ENCODE measurements at places on chromosomes 6 and 20.

DNA sequence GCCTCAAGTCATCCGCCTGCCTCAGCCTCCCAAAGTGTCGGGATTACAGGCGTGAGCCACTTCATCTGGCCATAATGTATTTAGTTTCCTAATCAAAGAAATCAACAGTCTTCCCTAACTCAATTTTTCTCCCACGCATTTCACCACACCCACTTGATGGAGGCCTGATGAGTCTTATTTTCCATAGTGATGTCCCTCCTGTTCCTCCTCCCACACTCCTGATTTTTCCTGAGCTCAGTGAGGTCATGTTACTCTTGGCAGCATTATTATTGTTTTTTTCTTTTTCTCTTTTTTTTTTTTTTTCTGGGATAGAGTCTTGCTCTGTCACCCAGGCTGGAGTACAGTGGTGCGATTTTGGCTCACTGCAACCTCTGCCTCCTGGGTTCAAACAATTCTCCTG, 8.9 kb downstream of the ABRACL start:
- no peak for DNase-seq

GRCh38 chr6:119586250-119586882, 236.8 kb upstream of the MAN1A1 start:
- DNase-seq = no peak

GRCh38 chr20:57180387-57180786, 86.1 kb downstream of the BMP7 start:
- DNase-seq = no peak

- no peak for DNase-seq
Measured at GRCh38 chr6:31775184-31775583, 1.9 kb downstream of the VWA7 start.

- no peak for DNase-seq
Measured at GRCh38 chr6:156960525-156960924, 183.3 kb downstream of the ARID1B start.

GRCh38 chr6:10451394-10451793, 36.5 kb upstream of the TFAP2A start:
- no peak for DNase-seq

GRCh38 chr6:138235693-138236092, 17.4 kb upstream of the PBOV1 start:
- no peak for DNase-seq

DNA sequence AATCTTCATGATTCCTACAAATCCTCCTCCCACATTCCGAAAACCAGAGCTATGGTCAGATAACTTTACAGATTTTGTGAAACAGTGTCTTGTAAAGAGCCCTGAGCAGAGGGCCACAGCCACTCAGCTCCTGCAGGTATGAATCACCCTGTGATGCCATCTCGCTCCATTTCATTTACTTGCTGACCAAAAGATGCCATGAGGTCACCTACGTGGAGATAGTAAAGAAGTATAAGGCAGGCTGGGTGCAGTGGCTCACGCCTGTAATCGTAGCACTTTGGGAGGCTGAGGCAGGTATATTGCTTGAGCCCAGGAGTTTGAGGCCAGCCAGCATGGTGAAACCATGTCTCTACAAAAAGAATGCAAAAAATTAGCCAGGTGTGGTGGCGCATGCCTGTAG, 30.9 kb downstream of the STK4 start:
- DNase-seq = no peak

- no peak for DNase-seq
Measured at GRCh38 chr6:70413992-70414494, 735 bp downstream of the FAM135A start.

- DNase-seq = no peak
Measured at GRCh38 chr6:118771253-118771652, 119.9 kb upstream of the CEP85L start.

DNA sequence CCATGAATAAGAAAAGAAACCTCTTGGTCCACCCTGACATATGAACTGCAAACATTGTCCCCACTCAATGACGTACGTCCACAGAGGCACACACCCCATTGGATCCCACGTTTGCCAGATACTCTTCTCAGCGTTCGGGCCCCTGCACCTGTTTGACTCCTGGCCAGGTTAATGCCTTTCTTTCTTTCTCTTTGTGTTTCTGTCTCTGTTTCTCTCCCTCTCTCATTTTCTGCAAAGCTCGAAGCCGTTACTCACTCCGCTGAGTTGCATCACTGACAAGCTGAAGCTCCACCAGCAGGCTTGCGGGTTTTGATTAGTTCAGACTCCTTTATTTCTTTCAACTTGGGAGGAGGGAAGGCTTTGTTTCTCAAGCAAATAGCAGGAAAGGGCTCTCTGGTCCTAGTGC, 135.5 kb upstream of the SUPT3H start:
- no peak for DNase-seq

DNA sequence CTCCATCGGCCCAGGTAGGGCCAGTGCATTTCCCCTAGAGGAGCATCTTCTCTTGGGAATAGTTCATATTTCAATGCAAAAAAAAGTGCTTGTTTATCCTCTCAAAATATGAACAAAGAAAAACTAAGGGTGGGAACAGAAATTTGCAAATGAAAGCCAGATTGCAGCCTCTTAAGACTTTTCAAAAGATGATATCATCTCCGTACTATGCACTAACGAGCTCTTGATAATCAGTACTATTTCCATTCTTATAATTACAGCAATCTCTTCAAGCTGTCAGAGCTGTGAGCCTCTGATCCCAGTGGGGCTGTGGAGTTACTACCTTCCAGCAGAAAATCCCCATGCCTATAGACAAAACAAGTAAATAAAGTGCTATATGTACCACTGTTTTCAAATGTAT, 77.1 kb downstream of the SOD2 start:
- DNase-seq = no peak

DNA sequence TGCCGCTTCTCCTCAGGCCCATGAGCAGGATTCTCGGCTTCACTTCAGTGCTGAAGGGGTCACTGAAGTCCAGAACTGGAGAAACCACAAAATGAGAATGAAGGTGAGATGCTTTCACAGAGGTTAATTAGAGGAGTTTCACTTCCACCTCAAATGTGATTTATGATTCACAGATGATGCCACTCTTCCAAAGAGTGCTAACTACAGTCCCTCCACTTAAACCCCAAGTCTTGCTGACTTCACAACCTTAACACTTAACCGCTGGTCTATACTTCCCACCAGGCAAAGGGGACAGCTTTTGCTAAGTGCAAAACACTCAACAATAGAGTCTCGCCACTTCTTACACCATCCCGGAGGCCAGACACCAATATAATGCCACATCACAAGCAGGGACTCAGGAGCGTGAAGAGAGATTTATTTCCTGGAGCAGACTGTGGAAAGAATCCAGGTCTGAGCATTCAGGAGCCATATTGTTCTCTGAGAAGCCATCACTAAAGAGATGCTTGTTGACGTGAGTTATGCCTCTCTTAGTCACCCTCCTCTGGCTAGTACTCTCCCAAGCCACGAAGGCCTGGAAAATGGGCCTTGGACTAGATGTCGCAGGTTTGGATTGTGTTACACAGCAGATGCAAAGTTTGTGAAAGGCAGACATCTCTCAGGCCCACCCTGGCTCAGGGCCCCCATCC, 24.4 kb downstream of the RRAGD start:
- DNase-seq = no peak

- no peak for DNase-seq
Measured at GRCh38 chr6:146028851-146029572, at the start of gene GRM1. Gene GRM1, plus strand, starts transcription at chr6:146029062. Its CDS starts 456 bp downstream, at chr6:146029518.

- DNase-seq = no peak
Measured at GRCh38 chr6:135791441-135791840, 60.1 kb upstream of the PDE7B start.

DNA sequence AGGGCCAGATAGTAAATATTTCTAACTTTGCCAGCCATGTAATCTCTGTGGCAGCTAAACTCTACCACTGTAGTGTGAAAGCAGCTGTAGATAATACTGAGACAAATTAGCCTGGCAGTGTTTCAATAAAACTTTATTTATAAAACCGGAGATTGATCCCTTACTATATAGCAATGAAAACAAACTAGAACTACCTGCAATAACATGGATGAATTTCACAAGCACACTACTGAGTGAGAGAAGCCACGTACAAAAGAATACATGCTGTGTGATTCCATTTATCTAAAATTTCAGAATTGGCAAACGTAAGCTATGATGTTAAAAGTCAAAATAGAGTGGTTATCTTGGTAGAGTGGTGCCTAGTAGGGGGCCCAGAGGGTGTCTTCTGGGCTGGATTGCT, 198.7 kb upstream of the SGK1 start:
- no peak for DNase-seq

DNA sequence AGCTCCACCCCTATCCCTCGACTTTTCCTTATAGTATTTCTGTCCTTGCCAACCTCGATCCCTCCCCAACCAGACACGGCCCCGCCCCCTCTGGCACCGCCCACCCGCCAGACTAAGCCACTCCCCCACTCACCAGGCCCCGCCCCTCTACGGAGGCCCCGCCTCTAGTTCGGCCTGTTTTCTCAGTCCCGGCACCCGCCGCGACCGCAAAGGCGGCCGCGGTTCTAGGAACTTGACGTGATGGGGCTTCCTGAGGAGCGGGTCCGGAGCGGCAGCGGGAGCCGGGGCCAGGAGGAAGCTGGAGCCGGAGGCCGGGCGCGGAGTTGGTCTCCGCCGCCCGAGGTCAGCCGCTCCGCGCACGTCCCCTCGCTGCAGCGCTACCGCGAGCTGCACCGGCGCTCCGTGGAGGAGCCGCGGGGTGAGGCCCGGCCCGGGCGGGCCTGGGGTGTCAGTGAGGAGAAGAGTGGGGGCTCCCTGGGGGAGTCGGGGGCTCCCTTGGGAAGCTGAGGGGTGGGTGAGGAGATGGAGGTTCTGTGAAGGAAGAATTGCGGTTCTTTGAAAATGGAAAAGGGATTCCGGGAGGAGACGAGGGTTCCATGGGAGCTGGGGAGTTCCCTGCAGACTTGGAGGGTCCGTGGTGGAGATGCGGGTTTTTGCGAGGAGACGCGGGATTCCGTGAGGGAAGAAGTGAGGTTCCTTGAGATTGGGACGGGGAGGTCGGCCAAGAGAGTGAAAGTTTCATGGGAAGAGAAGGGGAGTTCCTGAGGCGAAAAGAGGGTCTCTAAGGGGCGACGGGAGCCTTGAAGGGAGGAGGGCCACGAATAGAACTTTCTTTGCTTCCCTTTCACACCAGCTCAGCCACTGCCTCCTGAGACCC, at the start of gene ACSS2:
ACSS2 (plus strand) TSS at position 207 of the 877 bp plus-strand sequence; CDS start at position 241, 34 bp downstream.
- DNase-seq = peak; percentile 81

DNA sequence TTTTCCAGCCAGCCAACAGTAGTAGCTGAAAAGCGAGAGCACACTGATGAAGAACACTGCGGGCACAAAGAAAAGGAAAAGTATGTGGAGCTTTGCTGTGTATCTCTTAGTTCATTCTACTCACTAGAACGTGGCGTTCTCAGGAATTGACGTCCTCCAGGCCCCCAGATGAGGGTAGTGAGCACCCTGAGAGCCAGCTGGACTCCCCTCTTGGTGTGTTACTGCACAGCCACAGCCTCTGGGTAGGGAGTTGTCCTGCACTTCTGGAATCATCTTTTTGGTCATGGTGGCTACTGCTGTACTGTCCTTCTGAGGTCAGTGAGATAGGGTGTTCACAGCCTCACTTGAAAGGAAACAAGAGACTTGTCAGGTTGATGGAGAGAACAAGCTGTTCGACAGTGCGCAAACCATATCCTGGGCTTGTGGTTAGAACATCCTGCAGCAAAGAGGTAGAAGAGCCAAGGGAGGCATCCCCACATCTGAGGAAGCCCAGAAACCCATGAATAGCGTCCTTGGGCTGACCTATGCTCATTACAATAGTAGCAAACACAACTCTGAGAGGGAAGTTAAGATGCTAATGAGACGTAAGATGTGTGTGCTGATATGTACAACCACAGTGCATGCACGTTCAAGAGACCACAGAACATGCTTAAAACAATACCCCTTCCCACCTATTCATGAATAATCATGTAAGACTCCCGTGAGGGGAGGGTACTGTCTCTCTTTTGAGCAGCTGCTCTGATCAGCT, 14.6 kb upstream of the HLA-F start:
- DNase-seq = no peak

DNA sequence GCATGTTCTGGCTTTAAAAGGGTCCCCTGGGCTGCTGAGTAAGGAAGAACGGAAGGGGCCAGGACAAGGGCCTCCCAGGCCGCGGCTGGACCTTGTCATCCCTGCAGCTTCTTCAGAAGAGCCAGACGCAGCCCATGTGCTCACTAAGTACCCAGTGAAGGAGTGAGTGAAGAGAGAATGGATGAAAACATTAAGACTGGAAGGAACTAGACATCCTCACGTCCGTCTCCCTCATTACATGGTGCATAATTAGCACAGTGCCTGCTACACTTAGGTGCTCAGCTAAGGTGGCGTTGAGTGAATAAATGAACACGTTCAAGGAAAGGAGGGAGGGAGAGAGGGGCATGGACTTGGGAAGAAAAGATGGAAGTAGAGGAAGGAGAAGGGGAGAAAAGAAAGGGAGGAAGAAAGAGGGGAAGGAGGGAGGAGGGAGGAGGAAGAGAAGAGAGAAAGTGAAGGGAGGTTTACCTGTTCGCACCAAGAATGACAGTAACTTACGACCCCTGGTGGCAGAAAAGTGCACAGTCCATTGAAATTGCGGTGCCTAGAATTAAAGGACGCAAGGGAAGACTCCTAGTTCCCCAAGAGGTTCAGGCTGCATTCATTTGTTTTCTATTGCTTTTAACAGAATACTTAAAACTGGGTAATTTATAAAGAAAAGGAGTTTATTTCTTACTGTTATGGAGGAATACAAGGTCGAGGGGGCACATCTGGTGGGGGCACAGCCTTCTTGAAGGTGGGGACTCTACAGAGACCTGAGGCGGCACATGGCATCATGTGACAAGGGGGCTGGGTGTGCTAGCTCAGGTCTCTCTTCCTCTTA, 8.0 kb downstream of the TP53RK start:
- peak; percentile 36 for DNase-seq

GRCh38 chr6:157148391-157149323, 174.7 kb downstream of the TMEM242 start:
- DNase-seq = no peak

DNA sequence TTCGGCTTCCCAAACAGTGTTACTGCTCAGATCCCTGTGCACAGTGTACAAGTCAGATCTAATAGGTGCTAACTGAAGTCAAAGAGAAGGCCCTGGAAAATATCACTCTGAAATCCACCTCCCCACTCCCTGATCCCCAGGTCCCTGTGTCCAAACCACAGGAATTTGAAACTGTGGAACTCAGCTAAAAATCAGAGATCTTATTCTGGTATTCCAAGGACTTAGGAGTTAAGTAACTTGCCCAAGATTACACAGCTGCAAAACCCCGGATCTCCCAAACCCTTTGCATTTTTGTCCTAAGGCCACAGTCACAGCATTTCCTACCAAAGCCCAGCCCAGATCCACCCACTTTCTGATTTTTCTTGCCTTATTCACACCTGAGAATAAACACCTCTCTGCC, 32.3 kb upstream of the SLC23A2 start:
- DNase-seq = no peak

GRCh38 chr6:6942831-6943230, 164.9 kb upstream of the RREB1 start:
- DNase-seq = no peak
